ENCODE measurements at places on chromosomes 16 and 17. TPM values are rescaled to one million over a fixed set of nuclear protein-coding genes. Genes with fewer than 3 reads are reported as not detected.

GRCh38 chr16:47519546-47519945, 58.4 kb downstream of the PHKB start:
- DNase-seq: no peak

DNA sequence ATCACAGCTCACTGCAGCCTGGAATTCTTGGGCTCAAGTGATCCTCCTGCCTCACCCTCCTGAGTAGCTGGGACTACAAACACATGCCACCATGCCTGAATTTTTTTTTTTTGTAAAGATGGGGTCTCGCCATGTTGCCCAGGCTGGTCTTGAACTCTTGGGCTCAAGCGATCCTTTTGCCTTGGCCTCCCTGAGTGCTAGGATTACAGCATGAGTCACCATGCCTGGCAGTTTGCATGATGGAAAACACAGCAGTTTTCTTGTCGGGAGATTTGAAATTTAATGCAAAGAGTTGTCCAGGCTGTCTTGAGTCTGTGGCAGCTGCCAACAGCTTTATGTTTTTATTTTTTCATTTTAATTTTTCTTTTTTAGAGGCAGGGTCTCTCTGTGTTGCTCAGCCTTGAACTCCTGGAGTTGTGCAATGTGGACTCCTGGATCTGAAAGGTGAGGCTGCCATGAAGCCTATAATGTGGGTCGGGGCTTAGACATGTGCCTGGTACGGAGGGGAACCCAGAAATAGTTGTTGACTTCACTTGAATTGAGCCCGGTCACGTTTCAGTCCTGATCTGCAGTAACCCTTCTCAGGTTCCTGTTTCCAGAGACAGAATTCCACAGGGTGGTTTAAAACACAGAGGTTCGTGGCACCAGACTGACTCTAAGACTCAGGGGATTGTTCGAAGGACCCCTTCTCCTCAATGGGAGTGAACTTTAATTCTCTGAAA, 18.7 kb downstream of the CD300A start:
- DNase-seq: no peak

DNA sequence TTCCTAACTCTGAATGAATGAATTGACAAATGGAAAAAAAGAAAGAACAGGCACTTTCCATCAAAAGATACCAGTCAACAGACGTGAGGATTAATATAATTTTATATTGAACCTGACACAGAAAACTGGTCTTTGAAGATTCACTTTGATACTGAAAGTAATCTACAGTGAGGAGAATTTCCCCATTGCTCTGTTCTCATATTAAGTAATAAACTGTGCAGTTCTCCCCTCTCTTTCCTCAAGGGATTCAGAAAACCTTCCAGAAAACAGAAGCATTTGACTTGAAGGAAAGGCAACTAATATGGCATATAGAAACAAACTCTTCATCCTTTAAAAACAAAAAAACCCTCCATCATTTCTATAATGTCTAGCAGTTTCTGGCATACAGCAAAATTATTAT, 2.2 kb downstream of the TEX2 start:
- DNase-seq: no peak

DNA sequence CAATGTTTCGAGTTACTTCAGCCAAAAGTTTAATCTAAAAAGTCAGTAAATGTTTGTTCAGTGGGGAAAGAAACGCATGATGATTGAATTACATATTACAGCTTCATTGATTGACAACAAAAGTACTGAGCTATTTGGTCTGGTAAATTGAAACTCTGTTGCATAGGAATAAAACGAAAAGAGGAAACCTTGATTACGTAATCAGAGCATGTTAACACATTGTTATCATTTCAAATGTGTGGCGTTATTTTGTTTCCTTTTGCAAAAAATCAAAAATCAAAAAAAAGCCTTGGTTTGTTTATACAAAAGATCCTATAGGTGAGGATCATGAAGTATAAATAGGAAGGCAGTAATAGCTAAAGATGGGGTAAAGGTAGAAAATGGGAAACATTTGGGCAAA, 19.5 kb upstream of the CA10 start:
- DNase-seq: no peak

GRCh38 chr16:78628461-78629045, 529.1 kb downstream of the WWOX start:
- DNase-seq: no peak

DNA sequence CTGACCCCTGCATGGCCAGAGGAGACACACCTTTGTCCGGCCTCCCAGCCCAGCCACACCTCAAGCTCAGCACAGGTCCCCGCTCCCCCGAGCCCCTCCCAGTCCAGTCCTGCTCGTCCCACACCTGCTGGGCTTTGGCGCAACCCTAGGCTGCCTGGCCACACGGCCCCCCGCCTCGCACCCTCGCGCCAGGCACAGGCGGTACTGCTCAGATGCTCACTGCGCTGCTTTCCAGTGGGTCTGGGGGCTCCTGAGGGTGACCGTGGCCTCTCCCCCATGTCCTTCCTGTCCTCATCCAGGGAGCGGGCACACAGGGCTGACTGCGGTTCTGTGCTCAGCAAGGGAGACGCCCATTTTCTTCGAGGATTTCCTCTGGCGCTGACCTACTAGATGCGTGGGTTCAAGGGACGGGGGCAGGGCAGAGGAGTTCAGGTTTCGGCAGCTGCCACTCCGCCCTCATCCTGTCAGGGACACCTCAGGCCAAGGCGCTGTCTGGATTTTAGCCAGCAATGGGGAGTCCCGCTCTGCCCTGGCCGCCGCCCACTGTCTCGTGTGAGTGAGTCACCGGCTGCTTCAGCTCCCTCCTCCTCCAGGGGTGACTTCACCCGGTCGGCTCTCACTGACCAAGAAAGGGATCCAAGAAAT, 118.0 kb upstream of the ZNF469 start:
- peak; percentile 58 for DNase-seq

GRCh38 chr17:80925688-80926335, 65.8 kb upstream of the CHMP6 start:
- no peak for DNase-seq

GRCh38 chr17:72566671-72567484, 446.1 kb downstream of the SOX9 start:
- DNase-seq: no peak

- no peak for DNase-seq
Measured at GRCh38 chr16:11876306-11876705, 25.0 kb upstream of the RSL1D1 start.

GRCh38 chr16:67861877-67862276, 11.0 kb upstream of the EDC4 start:
- DNase-seq: no peak

GRCh38 chr16:87271256-87271655, 45.9 kb downstream of the C16orf95 start:
- no peak for DNase-seq

DNA sequence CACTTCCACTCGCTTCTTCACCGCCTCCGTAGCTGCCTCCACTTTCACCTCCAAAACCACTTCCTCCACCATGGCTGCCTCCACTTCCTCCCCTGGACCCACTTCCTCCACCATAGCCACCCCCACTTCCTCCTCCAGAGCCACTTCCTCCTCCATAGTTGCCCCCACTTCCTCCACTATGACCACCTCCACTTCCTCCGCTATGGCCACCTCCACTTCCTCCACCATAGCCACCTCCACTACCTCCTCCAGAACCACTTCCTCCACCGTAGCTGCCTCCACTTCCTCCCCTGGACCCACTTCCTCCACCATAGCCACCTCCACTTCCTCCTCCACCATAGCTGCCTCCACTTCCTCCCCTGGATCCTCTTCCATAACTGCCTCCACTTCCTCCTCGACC, 4.5 kb downstream of the KRT9 start:
- DNase-seq: no peak

- DNase-seq: no peak
Measured at GRCh38 chr16:10622036-10622921, 41.9 kb upstream of the EMP2 start.

GRCh38 chr17:32520104-32520701, 33.4 kb downstream of the CDK5R1 start:
- DNase-seq: no peak

GRCh38 chr17:60573236-60574051, 26.5 kb upstream of the PPM1D start:
- DNase-seq: no peak

GRCh38 chr17:79800325-79801155, 3.7 kb upstream of the CBX8 start:
- no peak for DNase-seq

DNA sequence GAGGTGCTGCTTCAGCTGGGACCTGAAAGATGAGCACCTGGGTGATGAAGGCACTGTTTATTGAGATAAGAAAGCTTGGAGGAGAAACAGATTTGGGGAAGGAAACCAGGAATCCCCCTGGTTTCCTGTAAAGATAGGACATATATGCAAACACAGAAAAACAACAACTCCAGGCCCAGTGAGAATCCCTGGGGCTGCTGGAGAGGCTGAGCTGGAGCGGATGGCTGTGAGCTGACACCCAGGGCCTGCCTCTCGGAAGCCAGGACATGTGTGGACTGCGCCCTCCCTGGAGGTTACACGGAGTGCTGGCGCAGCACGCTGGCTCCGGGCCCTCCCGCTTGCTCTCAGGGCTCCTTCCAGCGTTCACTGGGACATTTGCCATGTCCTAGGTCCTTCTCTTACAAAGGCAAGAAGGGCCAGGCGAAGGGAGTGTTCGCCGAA, 57.5 kb downstream of the CYB5B start:
- no peak for DNase-seq

DNA sequence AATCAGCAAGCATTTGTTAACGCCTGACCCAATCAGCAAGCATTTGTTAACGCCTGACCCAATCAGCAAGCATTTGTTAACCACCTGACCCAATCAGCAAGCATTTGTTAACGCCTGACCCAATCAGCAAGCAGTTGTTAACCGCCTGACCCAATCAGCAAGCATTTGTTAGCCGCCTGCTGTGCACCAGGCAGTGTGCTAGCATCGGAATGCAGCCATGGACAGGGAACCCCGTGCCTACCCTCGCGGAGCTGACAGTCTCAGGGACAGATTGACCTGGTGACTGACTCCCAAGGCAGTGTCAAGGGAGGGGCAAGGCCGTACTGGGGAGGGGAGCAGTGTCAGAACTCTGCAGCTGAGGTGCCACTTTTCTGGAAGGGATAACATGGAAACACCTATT, 66.9 kb downstream of the ABR start:
- DNase-seq: no peak

DNA sequence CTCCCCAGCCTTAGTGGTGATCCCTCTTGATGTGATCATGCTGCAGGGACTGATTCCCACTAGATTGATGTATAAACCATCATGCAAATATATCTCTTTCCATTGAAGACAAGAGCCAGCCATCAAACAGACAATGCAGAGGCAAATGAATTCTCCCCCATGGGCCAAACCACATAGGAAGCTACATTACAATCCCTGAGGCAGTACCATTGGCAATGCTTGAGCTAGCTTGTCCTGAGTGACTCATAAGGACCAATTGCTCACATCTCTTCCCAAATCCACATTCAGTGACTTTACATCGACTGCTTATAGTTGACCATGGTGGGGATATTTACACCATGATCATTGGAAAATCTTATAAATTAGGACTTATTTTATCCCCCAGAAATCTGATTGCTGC, 242.2 kb downstream of the SHISA9 start:
- no peak for DNase-seq

DNA sequence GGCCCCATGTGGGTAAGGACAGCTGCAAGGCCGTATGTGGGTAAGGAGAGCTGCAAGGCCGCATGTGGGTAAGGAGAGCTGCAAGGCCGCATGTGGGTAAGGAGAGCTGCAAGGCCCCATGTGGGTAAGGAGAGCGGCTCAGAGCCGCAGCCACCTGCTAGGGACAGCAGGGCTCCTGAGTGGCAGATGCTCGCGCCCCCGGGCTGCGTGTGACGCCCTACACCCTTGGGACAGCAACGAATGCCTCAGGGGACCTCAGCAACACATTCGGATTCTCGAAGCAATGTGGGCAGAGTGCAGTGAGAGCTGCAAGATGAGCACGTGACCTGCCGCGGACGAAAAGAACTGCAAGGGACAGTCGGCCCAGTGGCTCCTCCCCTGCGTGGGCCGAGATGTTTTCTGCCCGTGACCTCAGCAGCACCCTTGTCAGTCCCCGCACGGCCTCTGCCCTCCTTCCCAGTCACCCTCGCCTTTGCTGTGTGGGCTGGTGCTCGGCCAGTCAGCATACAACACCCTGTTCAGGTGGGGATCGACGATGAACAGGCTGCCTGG, 9.6 kb upstream of the SLC38A8 start:
- DNase-seq: no peak

GRCh38 chr17:64216000-64216337, 47.1 kb downstream of the TEX2 start:
- DNase-seq: no peak

DNA sequence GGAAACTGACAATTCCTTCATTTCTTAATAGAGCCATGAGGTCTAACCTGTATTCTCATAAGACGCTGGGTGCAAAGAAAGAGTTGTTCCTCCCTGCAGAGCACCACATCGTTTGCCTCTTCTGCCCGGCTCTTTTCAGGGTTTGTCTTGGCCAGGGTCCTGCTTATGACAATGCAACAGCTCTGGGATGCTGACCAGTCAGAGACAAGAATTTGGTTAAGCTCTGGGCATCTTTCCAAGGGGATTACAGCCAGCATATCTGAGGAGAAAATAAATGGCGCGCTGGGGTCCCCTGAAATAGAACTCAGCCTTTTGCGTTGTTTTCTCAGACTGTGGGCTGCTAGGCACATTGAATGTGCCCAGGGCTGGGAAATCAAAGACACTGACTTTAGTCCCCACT, 128.6 kb downstream of the SHISA6 start:
- DNase-seq: no peak

DNA sequence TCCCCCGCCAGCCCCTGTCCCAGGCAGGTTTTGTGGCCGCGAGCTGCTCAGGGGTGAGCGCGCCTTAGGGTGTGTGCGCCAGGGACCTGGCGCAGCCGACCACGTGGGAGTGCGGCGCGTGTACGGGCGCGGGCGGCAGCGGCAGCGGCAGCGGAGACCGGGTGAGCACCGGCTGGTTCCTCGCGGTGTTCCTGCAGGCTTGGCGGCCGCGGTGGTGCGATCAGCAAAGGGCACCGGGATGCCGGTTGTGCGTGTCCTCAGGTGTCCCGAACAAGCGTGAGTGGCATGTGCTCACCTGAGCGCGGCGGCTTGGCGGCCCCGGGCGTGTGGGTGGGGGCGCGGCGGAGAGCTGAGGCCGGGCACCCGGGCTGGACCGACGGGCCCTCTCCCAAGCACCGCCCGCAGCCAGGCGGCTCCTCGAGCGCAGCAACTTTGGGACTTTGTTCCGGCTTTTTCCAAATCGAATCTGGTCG, 381 bp upstream of the HSD11B2 start:
- DNase-seq: no peak

GRCh38 chr16:9090101-9090959, 1.1 kb upstream of the HAPSTR1 start:
- DNase-seq: no peak

GRCh38 chr17:1078831-1079561, 82.1 kb downstream of the TIMM22 start:
- no peak for DNase-seq

The ACE gene
- total RNA-seq: 8.0 TPM

The RAP1GAP2 gene
- 3.9 TPM for total RNA-seq

The CBFB gene
- 62.5 TPM for total RNA-seq

The MPP2 gene
- total RNA-seq: 3.7 TPM

The PCGF2 gene
- total RNA-seq: 8.2 TPM

The PDIA2 gene
- total RNA-seq: 1.1 TPM

The RTN4RL1 gene
- 1.3 TPM for total RNA-seq

The C1QL1 gene
- total RNA-seq: 12.6 TPM

The ACD gene
- 9.5 TPM for total RNA-seq

The HID1 gene
- 5.7 TPM for total RNA-seq

All from urinary bladder (tissue), 4 donors.